ENCODE measurements at places on chromosomes 3 and 15.

- H3K4me3 ChIP-seq, result no peak overlapping the region
- no peak for DNase-seq
- H3K27ac ChIP-seq, result no peak overlapping the region
- H3K4me1 ChIP-seq, result no peaks in the 10 kb centered on the region
Observed at GRCh38 chr15:101313041-101313761, 18.2 kb upstream of the SNRPA1 start.

GRCh38 chr3:126341755-126342150 is 15.5 kb downstream of the KLF15 start:
- no peaks in the 10 kb centered on the region for H3K36me3 ChIP-seq
- H3K27me3 ChIP-seq, result peaks cover 5% of the 10 kb centered on the region

DNA sequence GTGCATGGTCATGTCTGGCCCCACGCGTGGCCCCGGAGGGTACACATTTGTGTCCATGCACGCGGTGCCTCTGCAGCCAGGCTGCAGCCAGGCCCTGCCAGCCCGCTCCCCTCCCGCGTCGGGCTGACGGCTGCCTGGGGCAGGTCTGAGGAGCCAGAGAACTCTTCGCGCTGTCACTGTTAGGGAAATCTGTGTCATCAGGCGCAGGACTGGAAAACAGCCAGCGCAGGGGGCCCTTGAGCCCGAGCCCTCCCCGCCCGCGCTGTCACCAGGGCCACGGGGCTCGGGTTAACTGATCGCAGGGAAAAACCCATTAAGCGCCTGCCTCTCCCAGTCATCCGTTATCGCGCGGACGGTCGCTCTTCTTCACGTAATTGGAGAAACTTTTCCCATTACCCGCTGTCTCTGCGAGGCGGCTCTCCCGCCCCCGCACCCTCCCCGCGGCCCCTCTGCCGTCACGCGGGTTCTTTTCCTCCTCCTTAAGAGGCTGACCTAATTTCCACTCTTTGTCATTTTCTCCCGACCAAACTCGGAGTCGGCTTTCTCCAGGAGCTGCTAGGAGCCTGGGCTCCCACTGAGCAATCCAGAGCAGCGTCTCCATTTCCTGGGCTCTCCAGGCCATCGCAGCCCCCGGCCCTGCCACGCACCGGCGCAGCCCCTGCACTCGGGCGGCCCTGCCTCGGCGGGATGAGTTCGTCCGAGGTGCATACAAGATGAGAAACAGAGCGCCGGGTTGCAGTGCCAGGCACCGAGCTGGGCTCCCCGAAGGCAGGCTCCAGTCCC is 57.5 kb upstream of the PRR23E start:
- H3K4me1 ChIP-seq, result no peaks in the 10 kb centered on the region
- peaks cover 36% of the 10 kb centered on the region for H3K27me3 ChIP-seq
- no peak overlapping the region for H3K27ac ChIP-seq
- H3K36me3 ChIP-seq, result no peaks in the 10 kb centered on the region

- H3K4me3 ChIP-seq, result no peak overlapping the region
- peaks cover 88% of the 10 kb centered on the region for H3K36me3 ChIP-seq
- H3K27ac ChIP-seq, result peak overlapping the region; percentile 41
Observed at GRCh38 chr15:60353245-60353920, 44.4 kb downstream of the ANXA2 start.

- peaks cover 5% of the 10 kb centered on the region for H3K4me1 ChIP-seq
- no peak for DNase-seq
- H3K4me3 ChIP-seq, result no peak overlapping the region
- no peak overlapping the region for H3K27ac ChIP-seq
Observed at GRCh38 chr3:31903686-31904431, 77.2 kb downstream of the OSBPL10 start.

GRCh38 chr3:141979050-141979671 is 102.7 kb downstream of the ATP1B3 start:
- H3K27me3 ChIP-seq, result no peaks in the 10 kb centered on the region
- DNase-seq, result peak; percentile 89
- peak overlapping the region; percentile 49 for H3K27ac ChIP-seq
- no peaks in the 10 kb centered on the region for H3K36me3 ChIP-seq
- H3K4me1 ChIP-seq, result no peaks in the 10 kb centered on the region

DNA sequence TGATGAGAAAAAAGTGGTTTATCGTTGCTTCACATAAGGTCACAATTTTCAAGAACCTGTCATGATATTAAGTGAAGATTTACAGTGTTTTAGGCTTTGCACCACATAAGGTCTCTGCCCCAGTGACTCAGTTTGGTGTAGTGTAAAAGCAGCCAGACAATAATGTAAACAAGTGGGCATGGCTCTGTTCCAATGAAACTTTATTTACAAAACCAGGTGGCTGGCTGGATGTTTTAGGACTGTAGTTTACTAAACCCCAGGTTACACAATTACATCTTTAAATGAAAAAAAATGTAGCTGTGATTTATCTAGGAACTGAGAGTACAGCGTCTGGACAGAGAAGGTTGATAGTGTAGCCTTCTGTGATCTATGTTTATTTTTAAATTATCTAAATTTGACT is 9.7 kb upstream of the FBXL22 start:
- peak; percentile 37 for DNase-seq
- H3K36me3 ChIP-seq, result peaks cover 28% of the 10 kb centered on the region
- no peak overlapping the region for H3K27ac ChIP-seq
- peaks cover 12% of the 10 kb centered on the region for H3K4me1 ChIP-seq
- no peaks in the 10 kb centered on the region for H3K27me3 ChIP-seq

- H3K27ac ChIP-seq, result no peak overlapping the region
- H3K4me3 ChIP-seq, result no peak overlapping the region
- no peaks in the 10 kb centered on the region for H3K36me3 ChIP-seq
- no peaks in the 10 kb centered on the region for H3K4me1 ChIP-seq
Observed at GRCh38 chr15:76678766-76679165, 226.4 kb downstream of the SCAPER start.

DNA sequence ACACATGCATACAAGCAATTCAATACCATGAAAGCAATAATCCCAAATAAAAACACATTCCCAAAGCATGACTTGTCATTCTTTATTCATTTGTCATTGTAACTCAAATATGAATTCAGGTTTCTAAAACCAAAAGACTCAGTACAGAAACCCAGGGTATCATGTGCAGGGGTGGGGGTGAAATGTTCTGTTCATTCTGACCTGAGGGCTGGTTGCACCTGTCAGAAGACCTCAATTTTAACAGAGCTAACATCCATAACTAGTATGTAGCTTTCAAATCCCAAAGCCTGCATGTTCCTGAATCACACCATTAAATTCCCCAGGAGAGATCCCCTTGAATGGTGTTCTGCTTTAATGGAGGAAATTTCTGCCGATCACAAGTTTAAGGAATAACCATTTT is 738.7 kb downstream of the MCTP2 start:
- no peak for DNase-seq
- no peaks in the 10 kb centered on the region for H3K36me3 ChIP-seq
- no peak overlapping the region for H3K27ac ChIP-seq

All from astrocyte (in vitro differentiated cells and primary cell).